Activated CD8-positive, alpha-beta memory T cell treated with anti-CD3 and anti-CD28 coated beads for 4 hours (primary cell): ENCODE measurements at places on chromosomes 13 and 19.

DNA sequence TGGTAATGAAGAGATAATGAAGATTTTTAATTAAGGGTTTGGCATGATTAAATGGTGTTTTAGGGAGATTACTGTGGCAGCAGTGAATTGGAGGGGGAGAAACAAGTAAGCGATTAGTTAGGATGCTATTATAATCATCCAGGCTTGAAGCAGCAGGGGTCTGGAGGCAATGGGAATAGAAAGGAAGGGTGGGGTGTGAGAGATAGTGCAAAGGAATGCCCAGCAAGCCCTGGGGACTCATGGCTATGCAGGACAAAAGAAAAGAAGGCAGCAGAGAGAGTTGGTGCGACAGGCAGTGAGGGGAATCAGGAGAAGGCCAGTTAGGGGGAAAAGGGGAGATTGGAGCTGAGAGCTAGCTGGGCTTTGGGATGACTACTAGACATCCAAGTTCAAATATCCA, 34.5 kb downstream of the SOX21 start:
- DNase-seq: no peak

GRCh38 chr19:48872182-48872883, at the start of gene PPP1R15A:
PPP1R15A (plus strand) TSS chr19:48872421; CDS start chr19:48873234, 813 bp downstream.
- DNase-seq: peak; percentile 95

- no peak for DNase-seq
Observed at GRCh38 chr19:11382898-11383705, 1.0 kb downstream of the EPOR start.

- no peak for DNase-seq
Observed at GRCh38 chr13:102724923-102725322, 30.1 kb upstream of the METTL21C start.

DNA sequence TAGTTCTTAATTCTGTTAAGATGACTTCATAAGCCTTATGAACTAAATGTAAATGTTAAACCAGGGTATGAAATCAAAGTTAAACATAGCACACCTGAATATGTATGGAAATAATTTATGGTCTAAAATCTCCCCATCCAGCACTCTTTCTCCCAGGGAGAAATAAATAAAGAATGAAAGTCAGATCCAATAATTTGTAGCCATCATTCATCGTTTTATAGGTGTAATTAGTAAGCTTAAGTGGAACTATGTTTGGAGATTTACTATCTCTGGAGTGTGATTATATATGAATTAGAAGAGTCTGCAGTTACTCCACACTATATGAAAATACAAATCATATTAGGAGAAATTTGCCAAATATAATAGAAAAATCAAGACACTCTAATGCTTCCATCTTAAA, 405.1 kb downstream of the DACH1 start:
- no peak for DNase-seq

DNA sequence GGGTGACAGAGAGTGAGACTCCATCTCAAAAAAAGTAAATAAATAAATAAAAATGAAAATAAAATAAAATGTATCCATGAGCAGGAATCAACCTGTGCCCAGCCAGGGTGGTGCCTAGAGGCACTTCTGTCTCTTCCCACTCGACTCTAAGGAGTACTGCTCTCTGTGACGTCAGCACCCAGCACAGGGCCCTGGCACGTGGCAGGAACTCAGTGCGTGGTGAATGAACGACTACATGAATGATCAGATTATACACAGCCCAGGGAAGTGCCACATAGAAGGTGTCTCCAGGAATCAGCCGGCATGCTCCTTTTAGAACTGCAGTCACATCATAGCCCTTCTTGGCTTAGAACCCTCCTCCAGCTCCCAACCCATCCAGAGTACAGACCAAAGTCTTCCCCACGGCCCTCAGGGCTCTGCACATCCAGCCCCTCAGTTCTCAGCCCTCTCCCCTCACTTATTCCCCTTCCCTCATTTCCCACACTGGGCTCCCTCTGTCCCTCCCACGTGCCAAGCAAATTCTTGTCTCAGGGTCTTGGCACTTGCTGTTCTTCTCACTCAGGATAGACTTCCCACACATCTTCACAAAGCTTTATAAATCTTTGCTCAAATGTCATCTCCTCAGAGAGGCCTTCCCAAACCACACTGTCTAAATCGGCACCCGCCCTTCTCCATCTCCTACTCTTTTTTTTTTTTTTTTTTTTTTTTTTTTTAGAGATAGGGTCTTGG, 4.2 kb downstream of the CLIP3 start:
- no peak for DNase-seq

- no peak for DNase-seq
Observed at GRCh38 chr19:12788682-12789097, 2.6 kb upstream of the JUNB start.

DNA sequence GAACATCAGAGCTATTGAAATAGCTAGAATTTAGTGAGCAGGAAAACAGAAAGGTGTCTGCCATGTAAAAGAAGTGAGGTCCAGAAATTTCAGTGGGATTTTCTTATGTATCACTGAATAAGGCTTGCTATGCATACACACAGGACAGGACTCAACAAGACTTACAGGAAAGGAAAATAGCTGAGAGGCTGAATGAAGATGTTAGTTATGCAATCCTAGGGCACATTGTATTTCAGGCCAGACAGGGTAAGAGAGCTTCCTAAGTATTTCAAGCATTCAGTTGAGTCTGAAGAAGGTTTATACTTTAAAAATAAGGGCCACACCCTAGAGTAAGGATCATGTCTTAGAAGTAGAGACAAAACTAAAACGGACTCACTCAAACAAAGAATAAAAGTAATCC, 419.9 kb upstream of the PRR20A start:
- DNase-seq: no peak
